ENCODE measurements at places on chromosomes 6 and 20.

- DNase-seq = no peak
Observed at GRCh38 chr6:44138717-44139350, 11.5 kb downstream of the TMEM63B start.

- DNase-seq = peak; percentile 20
Observed at GRCh38 chr6:84052204-84052882, 18.8 kb downstream of the MRAP2 start.

DNA sequence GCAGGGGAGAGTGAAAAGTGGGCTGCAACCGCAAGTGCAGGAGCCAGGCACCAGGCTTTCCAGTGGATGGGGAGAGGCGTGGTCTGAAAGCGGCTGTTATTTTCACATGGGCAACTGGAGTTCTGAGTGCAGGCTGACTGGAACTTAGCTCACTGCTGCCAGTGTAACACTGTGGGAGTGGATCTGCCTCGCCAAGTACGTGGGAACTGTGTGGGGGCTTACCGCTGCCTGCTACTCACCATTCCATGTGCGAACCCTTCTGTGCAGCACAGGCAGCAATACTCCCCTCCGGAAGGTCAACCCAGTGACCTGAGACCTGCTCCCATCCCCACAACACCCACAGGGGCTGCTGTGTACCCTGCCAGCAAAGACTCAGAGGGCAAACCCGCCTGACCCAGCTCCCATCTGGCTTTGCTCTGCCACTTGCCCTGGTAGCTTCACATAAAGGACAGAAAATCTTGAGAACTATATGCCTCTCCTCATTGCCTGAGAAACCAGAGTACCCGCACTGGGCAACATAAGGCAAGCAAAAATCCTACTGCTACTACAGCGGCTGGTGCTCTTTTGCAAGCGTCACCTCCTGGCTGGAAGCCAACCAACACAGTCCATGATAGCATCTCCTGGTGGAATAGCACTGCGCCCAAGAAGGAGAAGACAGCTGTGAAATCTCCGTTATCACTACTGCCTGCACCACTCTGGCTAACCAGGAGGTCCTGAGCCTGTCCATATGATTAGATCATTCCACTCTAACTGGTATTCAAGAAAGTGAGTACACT is 54.4 kb upstream of the SIRPG start:
- no peak for DNase-seq

- no peak for DNase-seq
Observed at GRCh38 chr6:144888621-144889020, 603.5 kb downstream of the UTRN start.

DNA sequence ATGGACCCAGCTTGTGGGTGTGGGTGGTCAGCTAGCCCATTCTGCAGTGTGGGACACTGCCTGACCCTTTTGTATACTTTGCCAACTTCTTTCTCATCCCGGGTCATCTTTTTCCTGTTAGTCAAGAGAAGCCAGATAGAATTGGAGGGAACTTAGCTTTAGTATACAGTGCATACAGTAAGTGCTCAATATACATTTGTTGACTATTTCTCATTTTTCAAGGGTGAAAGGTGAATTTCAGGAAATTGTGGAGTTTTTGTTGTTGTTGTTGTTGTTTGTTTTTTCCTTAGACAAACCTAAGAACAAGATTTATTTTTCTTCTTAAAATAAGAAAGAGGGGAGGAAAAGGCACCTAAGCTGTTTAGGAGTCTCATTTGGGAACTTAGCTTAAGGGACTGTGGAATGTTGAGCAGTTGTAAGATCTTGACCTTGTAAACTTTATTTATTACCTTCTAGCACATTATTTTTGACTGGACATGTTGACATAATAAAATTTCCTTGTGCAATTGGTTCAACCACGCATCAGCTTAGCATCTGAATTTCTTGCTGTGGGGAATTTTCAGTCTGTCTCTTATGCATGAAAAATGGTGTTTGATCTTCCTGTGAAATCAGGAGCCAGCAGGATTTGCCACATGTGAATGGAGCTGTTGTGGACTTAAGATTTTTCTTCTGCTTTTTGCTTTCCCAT is 113.6 kb downstream of the ARID1B start:
- DNase-seq = no peak

- no peak for DNase-seq
Observed at GRCh38 chr6:102895683-102896082, 1502.2 kb downstream of the GRIK2 start.

DNA sequence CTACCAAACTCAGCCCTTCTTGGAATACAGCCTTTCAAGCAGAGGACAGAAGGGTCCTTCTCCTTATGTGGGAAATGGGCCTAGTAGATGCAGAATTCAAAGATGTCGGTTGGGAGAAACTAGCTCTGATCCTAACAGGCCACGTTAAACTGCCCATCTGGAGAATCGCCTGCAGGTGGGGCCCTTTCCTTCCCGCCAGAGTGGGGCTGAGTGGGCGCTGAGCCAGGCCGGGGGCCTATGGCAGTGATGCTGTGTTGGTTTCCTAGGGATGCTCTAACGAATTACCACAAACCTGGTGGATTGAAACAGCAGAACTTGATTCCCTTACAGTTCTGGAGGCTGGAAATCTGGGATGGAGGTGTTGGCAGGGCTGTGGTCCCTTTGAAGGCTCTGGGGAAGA is 9.1 kb downstream of the MAPK13 start:
- no peak for DNase-seq

DNA sequence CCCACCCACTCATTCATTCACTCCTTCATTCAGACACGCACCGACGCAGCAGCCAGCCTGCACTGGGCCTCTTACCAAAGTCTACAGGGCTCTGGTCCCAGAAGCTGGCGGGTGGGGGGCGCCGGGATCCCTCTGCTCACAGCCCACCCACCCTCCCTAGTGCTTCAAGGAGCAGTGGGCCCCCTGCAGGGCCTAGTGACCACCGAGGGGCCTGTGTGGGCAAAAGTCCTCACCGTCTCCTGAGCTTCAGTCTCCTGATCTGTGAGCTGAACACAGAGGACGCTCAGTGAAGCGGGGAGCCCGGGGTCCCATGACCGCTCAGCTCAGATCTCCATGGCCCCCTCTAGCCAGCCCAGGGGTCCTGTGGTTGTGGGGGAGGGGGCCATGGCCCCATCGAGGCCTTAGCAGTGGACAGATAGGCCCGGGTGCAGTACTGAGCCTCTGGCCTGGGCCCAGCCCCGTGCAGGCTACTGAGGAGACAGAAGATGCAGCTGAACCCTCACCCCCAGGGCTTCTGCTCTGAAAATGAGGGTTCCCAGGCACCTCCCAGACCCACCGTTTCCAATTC is 33.4 kb upstream of the MRGBP start:
- DNase-seq = no peak

- DNase-seq = no peak
Observed at GRCh38 chr20:1720845-1721475, 63.4 kb upstream of the SIRPG start.

- no peak for DNase-seq
Observed at GRCh38 chr6:156585859-156586258, 191.3 kb upstream of the ARID1B start.

DNA sequence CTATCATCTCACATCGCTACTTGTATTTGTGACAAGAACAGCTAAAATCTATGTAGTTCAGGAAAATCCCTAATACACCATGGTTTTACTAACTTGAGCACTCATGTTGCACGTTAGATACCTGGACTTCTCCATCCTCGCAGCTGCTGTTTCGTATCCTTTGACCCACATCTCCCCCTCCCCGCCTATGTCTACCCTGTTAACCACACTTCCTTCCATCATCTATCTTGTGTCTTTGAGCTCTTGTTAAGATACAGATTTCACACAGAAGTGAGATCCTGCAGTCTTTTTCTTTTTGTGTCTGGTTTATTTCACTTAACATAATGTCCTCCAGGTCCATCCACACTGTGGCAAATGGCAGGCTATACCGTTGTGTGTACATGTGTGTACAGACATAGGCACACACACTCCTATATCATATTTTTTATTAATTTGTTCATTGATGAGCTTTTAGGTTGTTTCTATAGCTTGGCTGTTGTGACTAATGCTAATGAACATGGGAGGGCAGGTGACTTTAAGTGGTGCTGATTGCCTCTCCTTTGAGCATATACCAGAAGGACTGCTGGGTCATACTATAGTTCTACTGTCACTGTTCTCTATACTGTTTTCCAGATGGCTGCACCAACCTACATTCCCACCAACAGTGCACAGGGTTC is 117.8 kb downstream of the WDR27 start:
- no peak for DNase-seq

DNA sequence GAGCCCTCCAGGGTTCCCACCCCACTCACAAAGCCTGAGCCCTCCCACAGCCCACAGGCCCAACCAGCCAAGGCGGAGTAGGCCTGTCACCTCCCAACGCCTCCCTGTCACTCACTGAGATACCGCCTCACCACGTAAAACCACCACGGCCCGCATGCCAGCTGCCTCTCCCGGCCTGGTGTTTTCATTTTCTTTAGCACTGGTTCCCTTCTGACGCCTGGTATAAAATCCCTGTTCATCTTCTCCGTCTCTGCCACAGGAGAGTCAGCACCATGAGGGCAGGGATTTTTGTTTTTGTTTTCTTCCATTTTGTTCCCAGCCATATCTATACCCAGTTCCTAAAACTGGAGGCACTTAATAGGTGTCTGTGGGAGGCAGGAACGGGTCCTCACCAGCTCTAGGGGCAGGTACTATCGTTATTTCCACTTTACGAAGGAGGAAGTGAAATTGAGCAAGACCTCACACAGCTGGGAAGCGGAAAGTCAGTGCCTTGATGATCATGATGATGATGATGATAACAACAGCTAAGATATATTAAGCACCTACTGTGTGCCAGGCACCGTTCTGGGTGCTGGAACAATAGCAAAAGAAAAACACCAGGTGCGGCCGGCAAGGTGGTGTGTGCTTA is 58.6 kb downstream of the SNAI1 start:
- DNase-seq = no peak

DNA sequence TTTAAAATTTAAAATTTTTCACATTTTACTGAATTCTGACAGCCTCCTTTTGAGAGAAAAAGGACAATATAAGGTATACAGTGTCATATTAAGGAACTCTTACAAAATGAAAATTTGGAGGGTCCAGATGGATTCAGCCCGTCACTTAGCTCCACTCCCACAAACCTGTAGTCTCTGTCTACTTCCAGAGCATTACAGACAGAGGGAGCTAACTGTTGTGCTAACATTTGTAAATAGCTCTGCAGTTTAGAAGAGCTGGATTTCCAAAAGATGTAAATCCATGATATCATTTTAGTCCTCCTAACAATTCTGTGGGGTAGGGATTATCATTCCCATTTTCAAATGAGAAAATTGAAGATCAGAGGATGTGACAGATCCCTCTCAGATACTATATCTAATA is 16.1 kb upstream of the SERINC3 start:
- DNase-seq = no peak

GRCh38 chr6:37273690-37274089 is 15.7 kb upstream of the TMEM217 start:
- DNase-seq = no peak

- DNase-seq = no peak
Observed at GRCh38 chr20:4280731-4281130, 265.4 kb upstream of the RNF24 start.

DNA sequence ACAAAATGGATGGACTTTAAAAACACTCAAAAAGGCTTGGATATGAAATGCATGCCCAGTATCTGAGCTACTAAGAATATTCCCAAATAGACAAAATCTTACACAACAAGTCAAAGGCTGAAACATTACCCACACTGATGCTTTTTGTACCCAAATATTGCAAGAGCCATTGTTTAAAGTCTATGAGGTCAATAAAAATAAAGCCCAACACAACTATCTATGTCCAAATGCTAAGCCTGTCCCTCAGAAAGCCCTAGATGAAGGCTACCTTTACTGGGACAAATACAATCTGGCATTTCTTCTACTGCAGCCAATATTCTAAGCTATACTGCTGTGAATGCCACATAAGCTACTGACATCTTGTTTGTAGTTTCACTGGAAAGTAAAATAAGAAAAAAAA is 54.3 kb downstream of the RALGAPA2 start:
- DNase-seq = no peak

DNA sequence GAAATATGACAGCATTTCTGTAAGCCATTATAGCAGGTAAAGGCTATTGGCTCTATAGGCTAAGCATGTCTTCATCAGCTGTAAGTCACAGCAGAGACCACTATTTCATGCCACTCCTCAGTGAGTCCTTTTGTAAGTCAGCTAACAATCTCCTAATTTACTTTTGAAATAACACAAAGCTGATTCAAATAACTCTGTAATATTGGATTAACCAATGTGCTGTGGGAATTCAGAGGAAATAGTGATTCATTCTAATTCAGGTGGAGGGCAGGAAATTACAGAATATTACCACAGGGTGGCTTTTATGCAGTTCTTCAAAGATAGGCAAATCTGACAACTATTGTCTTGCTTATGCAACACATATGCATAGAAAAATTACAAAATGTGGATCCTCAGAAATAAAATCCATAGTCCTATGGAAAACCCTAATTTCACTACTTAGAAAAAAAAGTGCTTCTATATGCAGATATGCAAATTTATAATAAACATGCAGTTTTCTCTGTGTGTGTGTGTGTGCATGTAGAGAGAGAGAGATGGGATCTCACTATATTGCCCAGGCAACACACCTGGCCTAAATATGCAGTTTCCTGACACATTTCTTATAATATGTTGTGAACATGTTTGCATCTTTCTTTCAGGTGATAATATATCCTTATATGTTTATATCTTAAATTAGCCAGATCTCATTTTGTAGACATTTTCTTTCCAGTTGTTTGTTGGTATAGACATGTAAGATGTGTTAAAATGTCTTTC is 4.8 kb upstream of the SMIM28 start:
- no peak for DNase-seq

DNA sequence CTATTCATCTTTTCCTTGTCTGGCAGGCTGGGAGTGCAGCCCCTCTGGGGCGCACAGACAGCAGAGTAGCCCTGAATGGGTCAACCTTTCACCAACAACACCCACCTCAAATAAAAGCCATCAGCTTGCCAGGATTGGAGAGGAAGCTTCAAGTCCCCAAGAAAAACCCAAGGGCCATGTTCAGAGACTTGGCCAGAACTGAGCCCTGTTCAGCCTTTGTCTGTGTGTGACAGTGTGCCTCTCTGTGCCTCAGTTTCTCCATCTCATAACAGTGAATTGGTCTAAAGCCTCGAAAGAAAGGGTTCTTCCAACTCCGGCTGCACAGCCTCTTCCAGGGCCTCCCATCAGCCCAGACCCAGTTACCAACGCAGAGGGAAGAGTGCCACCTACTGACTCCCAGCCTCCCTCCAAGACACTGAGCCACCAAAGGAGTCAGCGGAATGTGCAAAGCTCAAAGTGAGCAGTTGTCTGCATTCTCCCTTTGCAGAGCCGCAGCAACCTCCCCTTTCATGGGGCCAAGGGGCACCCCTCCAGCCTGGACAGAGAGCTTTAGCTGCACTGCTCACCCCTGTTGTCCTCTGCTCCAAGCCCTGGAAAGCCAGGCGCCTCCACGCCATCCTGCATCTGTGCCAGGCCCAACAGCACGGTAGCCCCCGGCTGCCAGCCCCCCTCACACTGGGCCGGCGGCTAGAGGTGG is 82.7 kb upstream of the TOP1 start:
- peak; percentile 18 for DNase-seq

GRCh38 chr6:98636941-98637340 is 197.4 kb upstream of the POU3F2 start:
- DNase-seq = no peak

GRCh38 chr6:53433261-53433950 is 84.7 kb upstream of the ELOVL5 start:
- DNase-seq = no peak

Data from fibroblast of skin of left quadriceps (primary cell).